ENCODE measurements at places on chromosomes 4 and X.

DNA sequence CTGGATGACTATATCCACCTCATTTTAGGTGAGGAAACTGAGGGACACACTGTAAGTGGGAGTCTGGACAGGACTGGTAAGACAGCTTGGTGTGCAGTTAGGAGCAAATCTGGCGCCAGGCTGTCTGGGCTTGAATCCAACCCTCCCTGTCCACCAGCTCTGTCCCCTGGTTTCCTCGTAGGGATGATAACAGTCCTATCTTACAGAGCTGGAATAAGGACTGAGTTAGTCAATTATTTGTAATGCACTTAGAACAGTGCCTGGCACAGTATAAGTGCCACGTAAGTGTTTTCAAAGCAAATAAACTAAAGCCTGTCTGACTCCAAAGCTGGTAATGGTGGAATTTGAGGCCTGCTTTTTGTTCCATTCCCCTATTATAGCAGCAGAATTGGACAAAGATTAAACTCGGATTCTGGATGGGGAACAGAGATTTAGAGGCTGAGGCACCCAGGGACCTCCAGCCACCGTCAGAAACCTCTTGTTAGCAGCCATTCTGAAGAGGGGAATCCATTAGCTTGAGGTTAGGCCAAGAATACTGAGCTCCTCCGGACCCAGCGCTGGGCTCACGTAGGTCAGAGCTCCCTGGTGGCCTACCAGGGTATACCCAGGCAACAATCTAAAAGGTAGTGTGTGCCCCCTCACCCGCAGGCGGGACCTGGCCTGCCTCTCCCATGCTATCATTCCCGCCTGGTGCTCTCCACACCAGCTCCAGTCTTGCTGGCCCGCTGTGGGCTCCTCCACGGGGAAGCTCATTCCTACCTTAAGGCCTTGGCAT, 102.1 kb downstream of the UCHL1 start:
- DNase-seq: no peak

- DNase-seq: no peak
Observed at GRCh38 chrX:105711805-105712204, 110.5 kb upstream of the NRK start.

GRCh38 chr4:128916832-128917231, 107.3 kb downstream of the JADE1 start:
- DNase-seq: no peak

DNA sequence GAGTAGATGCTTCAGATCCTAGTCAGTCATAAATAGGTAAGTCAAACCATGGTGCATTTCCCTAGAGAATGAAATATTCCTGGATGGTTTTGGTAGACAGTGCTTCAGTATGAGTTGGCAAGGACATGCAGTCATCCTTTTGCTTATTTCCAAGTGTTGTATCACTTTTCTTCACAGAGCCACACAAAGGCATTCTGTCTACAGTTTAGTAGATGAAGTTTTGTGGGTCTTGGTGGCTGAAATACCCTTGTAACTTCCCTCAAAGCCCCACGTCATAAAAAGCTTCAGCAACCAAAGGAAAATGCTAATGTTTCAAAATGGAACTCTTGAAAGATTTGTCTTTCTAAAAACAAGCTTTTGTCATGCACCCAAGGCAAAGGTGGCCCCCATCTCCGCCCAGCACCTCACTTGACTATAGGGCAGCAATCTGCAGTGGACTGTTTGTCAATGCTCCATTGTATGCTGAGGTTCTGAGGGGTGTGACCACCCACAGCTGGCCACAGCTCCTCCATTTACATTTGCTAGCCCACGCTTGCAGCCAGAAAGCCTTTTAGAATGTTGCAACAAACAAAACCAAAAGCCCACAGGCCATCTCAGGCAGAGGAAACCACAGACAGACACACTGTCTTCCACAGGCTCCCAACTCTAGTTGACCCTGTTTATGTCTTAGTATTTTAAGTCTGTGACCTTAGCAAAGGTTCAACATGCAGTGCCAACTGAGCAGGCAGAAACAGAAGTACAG, 87.1 kb upstream of the FAM9C start:
- DNase-seq: no peak

- no peak for DNase-seq
Observed at GRCh38 chr4:110287130-110287529, 88.7 kb upstream of the ELOVL6 start.

DNA sequence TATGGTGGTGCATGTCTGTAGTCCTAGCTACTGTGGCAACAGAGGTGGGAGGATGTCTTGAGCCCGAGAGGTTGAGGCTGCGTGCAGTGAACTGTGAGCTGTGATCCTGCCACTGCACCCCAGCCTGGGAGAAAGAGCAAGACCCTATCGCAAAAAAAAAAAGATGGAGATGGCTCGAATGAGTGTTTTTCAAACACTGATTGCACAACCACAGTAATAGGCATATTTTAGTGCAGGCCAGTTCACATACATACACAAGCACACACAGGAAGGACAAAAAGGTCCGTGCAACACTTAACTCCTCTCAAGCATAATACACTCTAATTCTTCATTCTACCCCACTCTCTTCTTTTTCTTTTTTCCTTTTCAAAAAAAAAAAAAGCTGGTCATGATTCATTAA, 5.1 kb downstream of the EFHC2 start:
- DNase-seq: no peak

GRCh38 chr4:2341911-2342652, 76.4 kb downstream of the ZFYVE28 start:
- DNase-seq: no peak

DNA sequence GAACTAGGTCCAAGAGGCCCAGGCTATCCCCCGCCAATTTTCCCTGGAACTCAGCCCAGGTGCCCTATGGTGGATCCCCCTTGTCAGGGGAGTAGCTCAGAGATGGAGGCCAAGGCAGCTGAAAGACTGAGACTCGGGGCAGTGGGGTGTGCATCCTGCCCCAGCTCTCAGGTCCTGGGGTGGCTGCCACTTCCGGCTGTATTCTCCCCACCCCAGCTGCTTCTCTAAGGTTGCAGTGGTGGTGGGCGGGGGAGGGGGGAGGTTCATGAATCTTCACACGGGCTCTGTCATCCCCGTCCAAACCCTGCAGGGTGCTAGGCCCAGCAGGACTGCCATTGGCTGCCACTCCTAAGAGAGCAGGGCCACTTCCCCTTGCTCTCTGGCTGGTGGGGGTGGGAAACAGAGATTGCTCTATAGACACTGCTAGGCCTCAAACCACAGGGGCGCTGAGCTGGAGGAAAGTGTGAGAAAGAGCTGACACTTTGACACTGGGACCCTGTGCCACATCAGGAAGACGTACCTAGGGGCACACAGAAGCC, 1.5 kb downstream of the SASH3 start:
- DNase-seq: no peak

DNA sequence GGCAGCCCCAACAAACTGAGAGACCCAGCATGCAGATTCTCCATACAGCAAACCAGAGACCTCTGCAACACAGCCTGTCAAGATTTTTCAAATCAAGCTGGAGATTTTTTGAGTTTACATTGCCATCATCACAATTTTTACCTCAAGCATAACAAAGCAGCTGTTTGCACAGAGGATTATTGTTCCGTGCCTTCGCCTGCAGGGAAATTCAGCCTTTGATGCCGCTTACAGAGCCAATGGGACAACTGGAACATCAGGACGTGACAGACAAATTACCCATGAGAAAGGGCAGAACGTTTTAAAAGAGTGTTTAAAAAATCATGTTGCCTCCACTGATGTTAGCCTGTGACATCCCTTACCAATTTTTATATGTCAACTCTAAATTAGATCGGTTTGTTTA, 363.7 kb downstream of the FBXW7 start:
- no peak for DNase-seq

DNA sequence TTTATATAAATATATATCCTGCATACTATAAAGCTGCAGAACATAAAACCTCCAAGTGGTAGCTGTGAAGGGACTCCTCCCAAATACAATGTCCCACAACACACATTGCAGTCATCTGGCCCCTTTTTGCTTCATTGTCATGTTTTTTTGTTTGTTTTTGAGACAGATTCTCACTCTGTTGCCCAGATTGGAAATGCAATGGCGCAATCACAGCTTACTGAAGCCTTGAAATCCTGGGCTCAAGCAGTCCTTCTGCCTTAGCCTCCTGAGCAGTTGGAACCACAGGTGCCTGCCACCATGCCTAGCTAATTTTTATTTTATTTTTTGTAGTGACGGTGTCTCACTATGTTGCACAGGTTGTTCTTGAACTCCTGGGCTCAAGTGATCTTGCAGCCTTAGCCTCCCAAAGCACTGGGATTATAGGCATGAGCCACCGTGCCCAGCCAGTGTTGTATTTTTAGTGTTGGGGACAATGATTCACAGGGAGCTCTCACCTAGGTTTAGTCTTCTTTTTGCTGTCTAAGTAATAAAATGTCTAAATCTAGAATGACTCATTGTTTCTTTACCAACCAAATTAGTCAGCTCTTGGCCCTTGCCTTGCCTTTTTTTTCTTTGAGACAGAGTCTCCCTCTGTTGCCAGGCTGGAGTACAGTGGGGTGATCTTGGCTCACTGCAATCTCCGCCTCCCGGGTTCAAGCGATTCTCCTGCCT, 24.0 kb upstream of the XIAP start:
- DNase-seq: peak; percentile 56

- peak; percentile 10 for DNase-seq
Observed at GRCh38 chr4:25524663-25525062, 131.0 kb upstream of the SLC34A2 start.
